ENCODE measurements at places on chromosomes 7 and 10.

- DNase-seq = no peak
Observed at GRCh38 chr10:130561681-130562080, 425.5 kb downstream of the GLRX3 start.

- DNase-seq = no peak
Observed at GRCh38 chr7:101058355-101058754, 26.9 kb upstream of the TRIM56 start.

GRCh38 chr10:128633864-128634540 lies 507.8 kb upstream of the MKI67 start:
- DNase-seq = no peak

DNA sequence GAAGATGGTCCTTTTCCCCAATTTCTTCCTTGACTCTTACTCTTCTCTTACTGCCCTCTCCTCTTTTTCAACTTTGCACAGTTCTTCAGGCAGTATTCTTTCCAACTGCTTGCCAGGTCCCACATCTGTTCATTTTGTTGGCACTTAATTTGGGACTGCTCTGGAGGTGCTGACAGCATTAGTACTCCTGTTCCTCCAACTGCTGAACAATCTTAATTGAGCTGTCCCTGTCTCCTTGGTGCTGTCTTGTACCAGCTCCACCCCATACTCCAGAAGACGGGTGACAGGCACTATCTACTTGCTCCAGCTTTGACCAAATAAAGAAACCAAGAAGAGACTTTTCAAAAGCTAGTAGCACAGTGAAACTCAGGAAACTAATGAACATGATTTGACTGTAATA lies 160.0 kb downstream of the PDE1C start:
- DNase-seq = no peak

DNA sequence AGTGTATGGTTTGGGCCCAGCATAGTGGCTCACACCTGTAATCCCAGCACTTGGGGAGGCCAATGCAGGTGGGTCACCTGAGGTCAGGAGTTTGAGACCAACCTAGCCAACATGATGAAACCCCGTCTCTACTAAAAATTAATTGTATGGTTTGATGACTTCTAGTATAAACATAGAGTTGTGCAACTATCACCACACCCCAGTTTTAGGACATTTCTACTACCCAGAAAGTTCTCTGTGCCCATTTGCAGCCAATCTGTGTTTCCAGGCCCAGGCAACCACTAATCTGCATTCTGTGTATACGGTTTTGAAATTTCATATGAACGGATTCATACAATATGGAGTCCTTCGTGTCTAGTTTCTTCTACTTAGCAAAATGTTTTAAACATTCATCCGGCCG lies 20.0 kb downstream of the CLIP2 start:
- DNase-seq = no peak

DNA sequence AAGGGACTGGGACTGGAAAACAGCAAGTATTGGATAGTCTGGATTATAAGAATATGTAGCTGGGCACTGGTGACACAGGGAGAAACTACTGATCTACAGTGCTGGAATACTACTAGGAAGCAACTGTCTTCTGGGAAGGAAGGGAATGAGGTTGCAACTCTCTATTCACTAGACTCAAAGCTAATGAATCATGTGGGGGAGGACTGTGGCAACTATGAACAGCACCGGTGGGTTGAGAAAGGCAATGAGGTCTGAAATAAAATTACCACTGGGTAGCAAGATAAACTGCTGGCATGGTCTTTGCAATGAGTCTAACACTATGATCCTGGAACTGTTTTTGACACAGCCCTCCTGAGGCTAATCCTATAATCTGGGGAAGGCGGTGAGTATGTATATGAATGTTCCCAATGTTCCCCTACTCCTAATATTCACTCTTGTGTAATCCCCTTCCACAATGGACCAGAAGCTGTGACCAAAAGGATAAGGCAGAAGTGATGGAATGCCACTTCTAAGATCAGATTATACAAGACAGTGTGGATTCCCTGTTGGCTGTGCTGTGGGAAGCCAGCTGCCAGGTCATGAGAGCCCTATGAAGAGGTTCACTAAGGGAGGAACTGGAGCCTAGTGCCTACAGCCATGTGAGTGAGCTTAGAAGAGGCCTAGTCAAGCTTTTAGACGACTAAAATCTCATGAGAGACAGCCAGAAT lies 101.3 kb upstream of the DNAJB12 start:
- no peak for DNase-seq

DNA sequence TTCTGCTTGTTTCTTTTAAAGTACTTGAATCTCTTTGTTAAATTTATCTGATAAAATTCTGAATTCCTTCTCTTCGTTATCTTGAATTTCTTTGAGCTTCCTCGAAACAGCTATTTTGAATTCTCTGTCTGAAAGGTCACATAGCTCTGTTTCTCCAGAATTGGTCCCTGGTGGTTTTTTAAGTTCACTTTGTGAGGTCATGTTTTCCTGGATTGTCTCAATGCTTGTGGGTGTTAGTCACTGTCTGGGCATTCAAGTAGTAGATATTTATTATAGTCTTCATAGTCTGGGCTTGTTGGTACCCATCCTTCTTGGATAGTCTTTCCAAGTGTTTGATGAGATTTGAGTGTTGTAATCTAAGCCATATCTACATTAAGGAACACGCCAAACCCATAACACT lies 1060.6 kb downstream of the LRMDA start:
- DNase-seq = no peak

- no peak for DNase-seq
Observed at GRCh38 chr10:97974526-97975525, 55.6 kb downstream of the CRTAC1 start.

DNA sequence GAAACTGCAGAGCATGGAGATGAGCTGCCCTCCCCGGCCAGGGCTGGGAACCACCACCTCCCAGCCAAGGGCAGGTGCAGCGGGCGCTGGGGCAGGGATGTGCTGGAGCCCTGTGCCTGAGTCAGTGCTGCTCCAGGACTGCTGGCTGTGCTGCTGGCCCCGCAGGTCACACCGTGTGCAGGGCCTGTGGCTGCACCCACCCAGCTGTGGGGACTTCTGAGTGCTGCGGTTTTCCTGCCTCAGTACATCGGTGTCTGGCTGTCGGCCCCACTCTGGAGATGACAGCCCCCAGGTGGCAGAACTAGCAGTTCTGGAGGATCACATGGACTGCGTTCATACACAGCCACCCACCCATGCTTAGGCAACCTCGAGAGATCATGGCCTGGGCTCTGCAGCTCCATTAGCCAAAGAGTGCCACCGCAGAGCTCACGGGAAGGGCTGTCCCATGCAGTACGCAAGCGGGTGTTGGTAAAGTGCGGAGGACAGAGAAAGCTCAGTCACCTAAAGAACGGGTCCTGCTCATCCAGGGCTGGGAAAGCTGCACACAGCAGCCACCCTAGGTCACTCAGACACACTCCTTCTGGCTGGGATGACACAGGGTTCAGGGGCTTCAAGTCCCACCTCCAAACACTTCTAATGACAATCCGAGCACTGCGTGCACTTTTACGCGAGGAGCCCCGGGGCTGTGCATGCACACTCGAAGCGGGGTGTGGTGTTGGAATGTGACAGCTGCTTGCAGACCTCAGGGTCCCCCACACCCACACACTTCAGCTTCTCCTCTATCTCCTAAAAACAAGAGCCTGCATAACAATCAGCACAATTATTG lies 198.1 kb upstream of the PPP2R2D start:
- DNase-seq = no peak

DNA sequence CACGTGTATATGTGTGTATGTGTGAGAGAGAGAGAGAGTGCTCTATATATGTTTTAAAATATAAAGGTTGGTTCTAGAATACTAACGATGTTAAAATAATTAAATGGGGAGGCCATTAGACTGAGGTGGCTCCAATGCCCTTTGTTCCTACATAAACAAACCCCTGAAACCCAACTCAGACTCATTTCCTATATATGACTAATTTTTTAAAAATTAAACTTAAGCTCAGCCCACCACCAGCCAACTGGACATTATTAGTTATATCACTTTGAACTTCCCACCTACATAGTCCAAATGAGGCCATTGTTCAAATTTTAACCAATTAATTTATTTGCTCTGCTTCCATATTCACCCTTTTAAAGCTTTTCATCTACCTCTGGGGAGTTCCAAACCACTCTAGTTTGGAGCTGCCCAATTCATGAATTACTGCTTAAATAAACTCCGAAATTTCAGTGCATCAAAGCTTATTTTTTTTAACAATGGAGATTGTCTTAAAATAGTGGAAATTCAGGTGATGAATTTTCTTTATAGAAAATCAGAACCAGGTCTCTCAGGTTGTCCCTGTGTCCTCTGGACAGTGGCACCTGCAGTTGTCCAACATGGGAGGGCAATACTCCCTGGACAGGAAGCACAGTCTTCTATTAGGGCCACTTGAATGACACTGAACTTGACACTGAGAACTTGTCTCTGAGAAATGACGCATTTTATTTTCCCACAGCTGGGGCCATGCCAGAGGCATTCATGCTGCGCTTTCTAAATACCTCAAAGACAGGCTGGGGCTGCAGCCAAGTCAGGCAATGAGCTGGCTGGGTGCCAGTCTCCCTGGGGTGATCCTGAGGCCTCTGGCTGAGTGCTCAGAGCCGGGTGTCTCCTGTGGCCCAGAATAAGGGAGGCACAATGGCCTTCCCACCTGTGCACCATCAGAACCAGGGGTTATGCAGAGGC lies 109.5 kb upstream of the TMEM72 start:
- DNase-seq = peak; percentile 76

DNA sequence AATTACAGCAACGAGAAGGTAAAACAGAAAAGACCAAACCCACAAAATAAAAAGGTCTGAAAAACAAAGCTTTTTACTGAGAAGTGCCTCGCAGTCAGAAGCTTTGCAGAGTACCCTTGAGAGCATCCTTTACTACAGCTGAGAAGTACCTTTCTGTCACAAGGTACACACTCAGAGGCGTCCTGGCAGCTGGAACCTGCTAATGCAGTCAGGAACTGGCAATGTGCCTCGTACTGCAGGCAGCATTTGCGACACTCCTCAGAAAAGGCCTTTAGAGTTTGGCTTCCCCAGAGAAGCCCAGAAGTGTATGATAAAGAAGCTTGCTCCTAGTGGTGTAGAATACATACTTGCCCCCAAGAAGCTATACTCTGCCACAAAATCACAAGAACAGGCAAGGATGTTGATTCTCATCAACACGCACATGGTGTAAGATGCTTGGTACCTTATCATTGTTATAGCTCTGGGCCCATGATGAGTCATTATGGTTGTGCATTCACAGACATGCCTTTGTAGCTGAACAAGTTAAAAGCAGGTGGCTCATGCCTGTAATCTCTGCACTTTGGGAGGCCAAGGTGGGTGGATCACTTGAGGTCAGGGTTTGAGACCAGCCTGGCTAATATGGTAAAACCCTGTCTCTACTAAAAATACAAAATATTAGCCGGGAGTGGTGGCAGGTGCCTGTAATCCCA lies 2.0 kb upstream of the GTPBP4 start:
- DNase-seq = peak; percentile 46
